Kidney capillary endothelial cell (primary cell): ENCODE measurements at places on chromosomes 3 and 15.

DNA sequence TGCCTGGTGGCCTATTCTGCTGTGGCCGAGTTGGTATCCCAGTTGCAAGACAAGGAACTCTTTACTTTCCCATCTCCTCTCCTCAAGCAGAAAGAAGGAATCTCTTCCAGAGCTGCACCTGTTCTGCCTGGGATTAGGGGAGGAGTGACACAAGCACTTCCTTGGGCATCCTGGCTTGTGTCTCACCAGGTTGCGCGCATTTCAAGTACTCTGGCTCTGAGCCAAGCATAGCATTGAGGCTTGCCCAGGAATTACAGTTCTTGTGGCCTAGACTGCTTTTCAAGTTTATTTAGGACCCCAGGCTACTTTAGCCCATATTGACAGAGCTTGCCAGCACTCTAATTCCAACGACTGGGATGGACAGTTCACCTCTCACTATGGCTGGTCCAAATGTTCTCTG is 150.5 kb downstream of the RSRC1 start:
- DNase-seq, result no peak

DNA sequence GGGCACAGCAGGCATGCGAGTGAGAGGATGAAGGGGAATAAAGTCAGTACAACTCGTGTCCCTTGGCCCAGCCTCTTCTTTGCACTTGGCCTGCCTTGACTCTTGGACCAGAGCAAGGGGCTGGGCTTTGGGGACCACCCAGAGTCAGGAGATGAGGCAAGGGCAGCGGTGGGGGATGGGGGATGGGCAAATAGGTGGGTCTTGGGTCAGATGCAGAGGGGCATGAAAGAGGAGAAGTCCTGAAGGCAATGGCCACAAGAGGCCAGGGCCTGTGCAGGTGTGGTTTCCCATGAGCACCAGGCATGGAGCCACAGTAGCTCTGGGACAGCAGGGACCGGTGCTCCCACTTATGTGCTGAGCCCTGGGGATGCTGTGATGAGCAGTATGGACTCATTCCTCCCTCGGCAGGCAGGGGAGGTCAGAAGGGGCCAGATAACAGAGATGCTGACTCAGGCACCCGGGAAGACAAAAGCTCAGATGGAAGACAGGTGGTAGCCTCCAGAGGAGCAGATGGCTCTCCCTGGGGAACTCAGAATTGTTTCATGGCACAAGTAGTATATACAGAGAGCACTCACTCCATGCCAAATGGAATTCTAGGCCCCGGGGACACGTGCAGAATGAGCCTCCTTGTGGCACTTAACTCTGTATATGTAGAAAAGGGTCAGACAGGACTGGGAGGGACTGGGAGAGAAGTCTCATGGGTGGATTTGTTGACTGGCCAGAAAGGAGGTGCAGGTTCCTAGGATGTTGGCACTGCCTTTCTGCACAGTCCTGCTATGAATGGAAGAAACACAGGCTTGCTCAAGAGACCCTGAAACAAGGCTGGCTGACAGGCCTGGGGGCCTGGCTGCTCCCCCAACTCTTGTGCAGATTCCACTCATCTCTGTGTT is 14.3 kb downstream of the ZBTB47 start:
- no peak for DNase-seq

GRCh38 chr3:120854908-120855526 is 53.0 kb upstream of the STXBP5L start:
- no peak for DNase-seq

GRCh38 chr3:146589899-146590508 is 15.1 kb downstream of the PLSCR5 start:
- DNase-seq, result peak; percentile 48

GRCh38 chr3:52341123-52341522 is 25.0 kb downstream of the DNAH1 start:
- no peak for DNase-seq

- DNase-seq, result no peak
Observed at GRCh38 chr15:82298032-82298431, 35.4 kb downstream of the SAXO2 start.

DNA sequence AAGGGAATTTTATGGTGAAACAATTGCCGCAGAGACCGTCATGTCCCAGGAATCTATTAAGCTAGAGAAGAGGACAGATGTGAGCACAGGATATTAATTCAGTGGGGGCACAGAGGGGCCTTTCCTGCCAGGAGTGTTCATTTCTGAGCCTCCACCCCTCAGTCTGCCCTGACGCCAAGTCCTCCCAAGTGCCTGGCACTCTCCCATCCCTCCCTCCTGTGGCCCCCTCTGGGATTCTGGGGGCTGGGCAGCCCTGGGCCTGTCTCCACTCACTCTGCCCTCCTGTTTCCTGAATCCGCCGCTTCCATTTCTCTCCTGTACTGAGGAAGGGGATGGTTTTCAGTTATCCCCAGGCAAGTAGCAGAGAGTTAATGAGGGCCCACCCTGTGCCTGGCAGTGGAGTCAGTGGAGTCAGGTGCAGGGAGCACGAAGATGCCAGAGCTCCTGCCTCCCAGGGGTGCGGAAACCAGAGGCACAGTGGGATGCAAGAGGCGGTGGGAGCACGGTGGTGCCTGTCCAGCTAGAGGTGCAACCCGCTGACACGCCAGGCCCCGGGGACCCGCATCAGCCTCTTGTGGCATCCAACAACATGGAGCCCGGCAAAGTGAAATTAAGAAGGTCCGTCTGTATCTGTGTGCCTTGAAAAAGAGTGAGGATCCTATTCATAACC is 212.5 kb downstream of the XXYLT1 start:
- no peak for DNase-seq

DNA sequence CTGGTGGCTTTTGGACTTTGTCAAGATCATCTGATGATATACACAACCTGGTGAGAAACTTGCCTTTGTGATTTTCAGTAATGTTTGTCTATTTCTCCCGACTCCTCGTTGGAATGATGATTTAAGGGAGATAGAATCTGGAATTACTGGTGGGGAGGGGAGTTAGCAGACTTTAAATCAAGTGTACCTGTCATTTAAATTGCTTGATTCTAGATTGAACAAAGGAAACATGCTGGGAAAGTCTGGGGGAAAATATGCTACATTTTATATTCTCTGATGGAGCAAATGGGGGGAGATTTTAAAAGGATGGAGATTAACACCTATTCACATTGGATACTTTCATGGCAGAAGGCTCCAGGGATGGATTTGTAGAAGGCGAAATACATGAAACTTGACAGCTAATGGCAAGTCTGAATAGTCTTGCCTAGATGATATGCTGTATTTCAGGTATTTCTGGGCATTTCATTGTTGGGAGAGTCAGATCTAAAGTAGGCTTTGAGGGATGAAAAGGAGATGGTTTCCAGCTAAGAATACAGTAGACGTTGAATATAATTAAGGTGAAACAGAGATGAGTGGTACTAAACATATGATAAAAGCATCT is 189.1 kb upstream of the PDZRN3 start:
- DNase-seq, result no peak

- DNase-seq, result no peak
Observed at GRCh38 chr15:25869701-25870100, 6.6 kb upstream of the ATP10A start.
